ENCODE measurements at places on chromosomes 3 and 15.

DNA sequence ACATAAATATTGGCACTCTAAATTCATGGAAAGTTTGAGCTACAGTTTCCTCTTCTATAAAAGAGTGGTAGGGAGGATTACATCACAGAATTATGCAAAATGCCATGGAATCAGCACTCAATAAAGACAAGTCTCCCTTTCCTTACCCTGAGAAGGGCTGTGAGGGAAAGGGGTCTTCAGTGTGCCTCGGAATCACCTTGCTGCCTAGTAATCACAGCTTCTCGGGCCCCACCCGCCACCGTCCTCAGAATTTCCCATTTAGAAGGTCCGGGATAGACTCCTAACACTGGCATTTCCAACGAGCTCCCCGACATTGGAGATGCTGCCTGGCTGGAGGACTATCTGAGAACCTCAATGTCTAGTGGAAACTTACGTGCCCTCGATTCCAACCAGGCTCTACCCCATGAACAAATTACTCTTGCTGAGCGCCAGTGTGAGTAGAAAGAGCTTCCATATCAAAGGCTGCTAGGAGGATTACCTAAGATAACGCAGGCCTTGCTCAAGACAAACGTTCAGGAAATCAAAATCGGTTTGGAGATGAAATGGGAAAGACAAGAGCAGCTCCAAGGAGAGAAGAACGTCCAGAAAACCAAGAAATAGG lies 92.1 kb upstream of the CHD2 start:
- peak; percentile 5 for DNase-seq

GRCh38 chr15:70382762-70383458 lies 285.2 kb upstream of the TLE3 start:
- DNase-seq: no peak

DNA sequence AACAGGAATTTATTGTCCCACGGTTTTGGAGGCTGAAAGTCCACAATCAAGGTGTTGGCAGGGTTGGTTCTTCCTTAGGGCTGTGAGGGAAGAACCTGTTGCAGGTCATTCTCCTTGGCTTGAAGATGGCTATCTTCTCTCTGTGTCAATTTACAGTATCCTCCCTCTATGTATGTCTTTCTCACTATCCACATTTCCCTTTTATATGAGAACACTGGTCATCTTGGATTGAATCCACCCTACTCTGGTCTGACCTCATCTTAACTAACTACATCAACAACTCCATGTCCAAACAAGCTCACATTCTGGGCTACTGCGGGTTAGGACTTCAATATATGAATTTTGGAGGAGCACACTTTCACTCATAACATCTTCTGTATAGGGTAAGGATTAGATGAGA lies 61.9 kb downstream of the CLDN1 start:
- no peak for DNase-seq

DNA sequence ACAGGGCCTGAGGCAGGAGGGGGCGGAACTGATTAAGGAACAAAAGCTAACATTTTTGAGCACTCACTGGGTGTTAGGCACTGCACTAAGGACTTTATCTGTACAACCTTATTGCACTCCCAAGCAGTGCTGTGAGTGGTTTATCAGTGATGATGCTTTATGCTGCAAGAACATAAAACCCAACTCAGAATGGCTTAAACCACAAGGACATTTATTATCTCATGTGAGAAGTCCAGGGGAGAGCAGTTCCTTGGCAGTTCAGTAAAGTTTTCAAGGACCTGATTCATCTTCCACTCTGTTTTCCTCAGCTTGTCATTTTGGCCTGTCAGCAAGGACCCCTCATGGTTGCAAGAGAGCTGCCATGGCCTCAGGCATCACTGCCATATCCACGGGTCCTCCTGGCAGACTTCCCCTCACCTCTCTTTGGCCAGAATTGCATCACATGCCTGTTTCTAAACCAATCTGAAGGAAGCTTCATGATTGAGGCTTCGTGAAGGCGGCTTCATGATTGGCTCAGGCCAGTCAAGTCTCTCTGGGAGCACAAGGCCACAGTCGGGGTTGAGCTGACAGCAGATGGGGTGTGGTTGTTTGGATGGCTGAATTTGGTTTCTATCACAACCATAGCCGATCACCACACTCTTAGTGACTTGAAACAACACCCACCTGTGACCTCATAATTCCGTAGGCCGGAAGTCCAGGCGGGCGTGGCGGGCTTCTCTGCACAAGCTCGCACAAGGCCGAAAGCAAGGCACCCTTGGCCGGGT lies 15.8 kb downstream of the EFCC1 start:
- DNase-seq: no peak

DNA sequence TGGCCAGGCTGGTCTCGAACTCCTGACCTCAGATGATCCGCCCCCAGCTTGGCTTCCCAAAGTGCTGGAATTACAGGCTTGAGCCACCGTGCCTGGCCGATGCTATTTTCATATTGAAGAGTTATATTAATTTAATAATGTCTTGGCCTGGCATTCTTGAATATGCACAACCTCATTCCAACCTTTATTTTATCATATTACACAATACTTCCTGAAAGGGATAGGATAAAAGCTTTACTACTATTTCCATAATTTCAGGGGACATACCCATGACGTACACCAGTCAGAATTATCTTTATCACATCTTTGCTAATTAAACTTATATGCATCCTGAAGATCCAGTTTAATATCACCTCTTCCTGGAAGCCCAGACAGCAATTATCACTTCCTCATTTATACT lies 205.3 kb downstream of the ZIC4 start:
- DNase-seq: no peak
